ENCODE measurements at places on chromosomes 4 and X.

- peak; percentile 83 for DNase-seq
Measured at GRCh38 chr4:1693131-1693896, 9.2 kb upstream of the FAM53A start.

GRCh38 chrX:17550011-17550410, 175.0 kb downstream of the NHS start:
- DNase-seq: no peak

GRCh38 chr4:142408003-142408441, 438.1 kb downstream of the INPP4B start:
- peak; percentile 44 for DNase-seq

DNA sequence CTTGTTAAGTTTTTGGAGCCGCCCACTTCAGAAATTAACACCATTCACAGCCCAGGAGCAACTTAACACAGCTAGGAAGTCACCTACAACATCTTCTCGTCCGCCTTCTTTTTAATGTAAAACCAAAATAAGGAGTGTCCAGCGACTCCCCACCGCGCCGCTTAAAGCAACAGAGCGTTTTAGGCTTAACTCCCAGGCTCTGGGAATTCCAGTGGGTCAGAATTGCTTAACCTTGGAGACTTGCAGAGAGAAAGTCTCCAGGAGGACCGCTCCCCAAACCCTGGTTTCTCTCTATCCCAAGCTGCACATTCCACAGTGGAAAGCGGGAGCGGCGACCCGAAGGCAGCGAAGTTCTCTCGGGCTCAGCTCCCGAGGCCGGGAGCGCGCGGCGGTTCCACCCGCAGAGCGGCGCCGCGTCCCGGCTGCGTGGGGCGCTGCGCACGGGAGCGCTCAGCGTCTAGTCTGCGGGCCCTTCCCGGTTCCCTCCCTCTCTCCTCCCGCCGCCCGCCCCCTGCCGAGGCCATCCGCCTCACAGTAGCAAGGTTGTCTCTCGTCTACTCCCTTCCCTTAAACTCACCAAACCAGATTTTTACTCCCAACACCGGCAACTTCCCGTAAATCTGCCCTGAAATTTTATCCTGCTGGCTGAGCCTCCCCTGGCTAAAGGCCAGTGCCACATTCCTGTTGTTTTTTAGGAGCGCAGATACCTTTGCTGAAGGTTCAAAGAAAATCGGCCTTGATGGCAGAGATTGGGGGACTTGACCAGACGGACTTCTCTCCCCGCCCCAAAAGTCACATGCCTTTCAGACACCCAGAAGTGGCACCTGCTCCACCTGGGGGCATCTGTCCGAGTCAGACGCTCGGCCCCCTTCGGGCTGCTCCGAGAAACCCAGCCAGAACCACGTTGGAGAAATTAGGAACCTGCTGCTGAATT, at the start of gene RBM47:
TSS of gene RBM47 (minus strand) at position 464 of the 934 bp plus-strand sequence. CDS start 190,971 bp downstream, outside the sequence.
- DNase-seq: no peak

GRCh38 chrX:8010105-8010504, 82.9 kb upstream of the PNPLA4 start:
- no peak for DNase-seq

DNA sequence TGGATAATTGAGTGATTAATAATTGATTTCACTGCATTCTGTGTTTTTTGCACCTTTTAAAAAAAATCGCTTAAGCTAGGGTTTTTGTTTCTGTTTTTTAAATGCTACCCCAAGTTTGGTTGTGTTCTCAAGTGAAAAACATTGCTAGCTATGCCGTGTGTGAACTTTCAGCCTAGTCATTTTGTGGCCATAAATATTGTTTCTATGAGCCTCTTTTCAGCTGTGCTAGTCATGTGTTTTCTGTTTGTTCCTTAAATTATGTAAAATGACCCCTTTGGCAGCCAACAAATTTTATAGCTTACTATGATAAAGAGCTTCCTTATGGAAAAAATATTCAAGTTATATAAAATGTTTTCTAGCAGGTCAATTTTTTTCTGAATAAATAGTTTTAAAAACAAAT, 59.1 kb downstream of the GALNT7 start:
- no peak for DNase-seq

GRCh38 chr4:6687947-6688878, 5.5 kb upstream of the S100P start:
- DNase-seq: no peak

DNA sequence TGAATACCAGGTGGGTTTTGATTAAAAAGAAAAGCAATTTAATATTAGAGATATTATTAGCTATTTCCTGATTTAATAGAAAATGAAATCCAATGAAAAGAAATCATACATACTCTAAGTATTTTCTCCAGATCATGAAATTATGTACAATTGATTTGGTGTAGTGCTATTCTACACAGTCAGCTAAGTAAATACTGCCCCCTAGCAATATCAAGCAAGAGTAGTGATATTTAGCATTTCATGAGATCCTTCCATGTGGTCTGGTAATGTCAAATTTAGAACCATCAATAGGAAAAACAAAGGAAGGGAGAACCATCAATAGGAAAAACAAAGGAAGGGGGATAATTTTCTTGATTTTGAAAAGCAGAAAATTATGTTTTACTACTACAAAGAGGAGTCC, 114.6 kb downstream of the TBCK start:
- peak; percentile 19 for DNase-seq

DNA sequence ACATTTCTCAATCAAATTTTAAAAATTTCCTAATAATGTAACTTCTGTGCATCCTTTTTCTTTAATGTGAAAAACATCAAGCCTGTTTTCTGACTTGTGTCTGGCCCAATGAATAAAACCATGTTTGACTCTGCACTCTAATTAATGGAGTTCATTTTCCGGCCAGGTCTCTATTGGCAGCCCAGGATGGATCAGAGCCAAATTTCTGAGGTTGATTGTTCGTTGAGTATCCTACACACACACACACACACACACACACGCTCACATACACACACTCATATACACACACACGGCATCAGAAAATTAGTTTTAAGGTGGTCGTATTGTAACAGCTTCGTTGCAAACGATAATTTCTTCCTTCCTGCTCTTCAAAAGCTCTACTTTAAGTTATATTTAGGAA, 28.9 kb upstream of the TLL1 start:
- DNase-seq: no peak

GRCh38 chr4:54585321-54586000, 72.3 kb upstream of the KIT start:
- no peak for DNase-seq

DNA sequence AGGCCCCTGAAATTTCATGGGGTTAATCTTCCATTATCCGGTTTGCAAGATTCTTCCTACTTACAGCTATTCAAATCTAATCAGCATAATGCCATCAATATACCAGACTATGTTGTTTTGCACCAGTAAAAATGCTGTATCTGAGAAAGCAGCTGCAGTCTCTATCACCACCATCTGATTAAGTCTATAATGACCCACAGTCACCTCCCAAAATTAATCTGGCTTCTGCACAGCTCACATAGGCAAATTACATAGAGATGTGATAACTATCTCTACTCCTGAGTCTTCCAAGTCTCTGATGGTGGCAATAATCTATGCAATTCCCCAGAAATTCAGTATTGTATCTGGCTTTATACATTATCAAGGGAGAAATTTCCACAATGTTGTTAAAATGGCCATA, 113.2 kb downstream of the STPG2 start:
- DNase-seq: no peak

DNA sequence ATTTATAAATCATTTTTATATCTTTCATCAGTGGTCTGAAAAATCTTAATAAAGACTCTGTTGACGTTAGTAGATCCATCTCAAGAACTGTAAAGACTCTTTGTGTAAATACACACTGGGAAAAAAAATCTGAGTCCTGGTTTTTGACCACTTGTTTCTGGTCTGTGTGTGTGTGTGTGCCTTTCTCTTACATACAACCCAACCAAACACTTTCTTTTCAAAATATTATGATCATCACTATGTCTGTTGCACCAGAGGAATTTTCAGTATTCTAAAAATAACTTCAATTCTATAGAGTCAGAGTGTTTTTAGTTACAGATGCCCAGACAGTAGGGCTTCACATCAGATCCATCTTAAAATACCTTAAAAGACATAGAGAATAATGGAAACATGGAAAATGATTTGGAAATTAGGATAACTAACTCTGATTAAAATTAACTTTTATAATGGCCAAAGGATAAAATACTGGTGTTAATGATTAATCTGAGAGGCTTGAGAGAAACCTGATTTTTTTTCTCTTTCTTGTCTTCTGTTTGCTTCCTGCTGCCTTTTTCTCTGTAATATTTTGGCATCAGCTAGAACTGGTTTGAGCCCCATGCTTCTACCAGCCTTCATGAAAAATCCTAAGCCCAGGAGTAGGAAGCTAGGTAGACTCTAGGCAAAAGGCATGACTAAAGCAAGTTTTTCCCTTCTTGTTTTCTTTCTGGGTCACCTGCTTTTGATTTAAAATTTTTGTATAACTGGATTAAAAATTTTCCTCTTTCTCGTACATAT, 99.7 kb downstream of the ATXN3L start:
- DNase-seq: no peak

DNA sequence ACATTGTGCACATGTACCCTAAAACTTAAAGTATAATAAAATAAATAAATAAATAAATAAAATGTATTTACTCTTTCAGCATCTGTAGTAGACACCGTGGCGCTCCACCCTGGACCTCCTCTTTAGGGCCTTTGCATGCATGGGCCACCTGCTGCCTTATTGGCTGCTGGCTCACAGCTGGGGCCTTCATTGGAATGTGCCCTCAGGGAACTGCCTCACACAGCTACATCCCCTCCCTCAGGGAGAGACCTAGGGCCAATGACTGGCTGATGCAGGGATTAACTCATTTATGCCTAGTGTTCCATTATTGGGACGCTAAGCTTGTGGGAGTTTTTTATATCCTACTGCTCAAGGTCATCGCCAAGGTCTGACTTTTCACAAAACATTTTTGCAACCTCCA, 302.9 kb upstream of the FTHL17 start:
- DNase-seq: no peak

- DNase-seq: no peak
Measured at GRCh38 chr4:1530356-1530755, 124.1 kb upstream of the NKX1-1 start.

DNA sequence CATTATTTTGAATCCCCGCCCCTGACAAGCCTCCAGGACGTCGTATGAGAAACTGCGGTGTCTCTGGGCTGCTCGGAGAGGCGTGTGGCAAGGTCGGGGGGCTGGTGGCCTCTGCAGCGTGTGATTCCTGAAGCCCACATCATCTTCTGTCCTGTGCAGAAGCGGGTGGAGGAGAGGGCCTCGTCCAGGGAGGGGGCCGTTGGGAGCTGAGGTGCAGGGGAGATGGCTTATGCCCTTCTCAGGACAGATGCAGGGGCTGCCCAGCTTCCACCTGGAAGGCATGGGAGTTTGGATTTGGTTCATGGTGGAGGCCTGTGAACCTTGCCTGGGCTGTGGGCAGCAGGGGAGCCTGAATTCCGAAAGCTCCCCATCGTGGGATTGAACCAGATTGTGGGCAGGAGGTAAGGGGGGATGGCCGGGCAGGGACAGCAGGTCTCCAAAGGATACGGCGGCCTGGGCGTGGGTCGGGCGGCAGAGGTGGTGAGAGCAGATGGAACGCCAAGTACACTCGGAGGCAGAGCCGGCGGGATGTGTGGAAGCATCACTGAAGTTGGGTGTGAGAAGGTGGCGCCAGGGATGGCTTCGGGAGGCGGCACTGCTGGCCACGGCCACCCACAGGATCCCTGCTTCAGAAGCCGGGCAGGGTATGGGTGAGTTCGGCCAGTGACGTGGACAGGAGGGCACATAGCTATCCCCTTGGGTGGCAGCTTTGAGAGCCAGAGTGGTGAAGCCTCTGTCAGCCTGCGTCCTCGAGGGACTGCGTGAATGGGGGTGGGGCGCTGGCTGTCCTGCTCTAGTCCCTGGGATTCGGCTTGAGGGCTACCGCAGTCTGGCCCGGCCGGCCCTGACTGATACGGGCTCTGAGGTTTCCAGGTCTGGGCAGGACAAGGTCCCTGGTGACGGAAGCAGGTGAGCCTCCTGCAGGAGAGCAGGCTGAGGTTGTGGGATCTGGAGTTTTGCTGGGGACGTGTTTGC, 76.3 kb upstream of the ADRA2C start:
- DNase-seq: no peak

GRCh38 chrX:18297251-18297650, 57.2 kb downstream of the SCML2 start:
- DNase-seq: no peak

DNA sequence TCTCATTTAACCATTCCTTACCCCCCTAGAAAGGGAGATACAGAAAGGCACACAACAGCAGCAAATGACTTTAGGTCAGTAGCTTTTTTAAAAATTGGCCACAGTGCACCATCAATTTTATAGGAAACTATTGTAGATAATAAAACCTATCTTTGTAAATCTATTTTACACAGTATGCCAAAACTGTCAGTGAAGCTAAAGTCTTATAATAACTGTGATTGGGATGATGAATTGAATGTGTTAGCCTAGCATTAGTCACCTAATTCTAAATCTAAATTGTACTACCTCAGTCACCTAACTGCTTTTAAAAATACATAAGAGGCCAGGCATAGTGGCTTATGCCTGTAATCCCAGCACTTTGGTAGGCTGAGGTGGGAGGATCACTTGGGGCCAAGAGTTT, 44.2 kb downstream of the SH3RF1 start:
- no peak for DNase-seq

GRCh38 chr4:178784491-178784890, 1342.3 kb upstream of the AGA start:
- DNase-seq: no peak

- no peak for DNase-seq
Measured at GRCh38 chr4:56511098-56511497, 5.5 kb downstream of the ARL9 start.

DNA sequence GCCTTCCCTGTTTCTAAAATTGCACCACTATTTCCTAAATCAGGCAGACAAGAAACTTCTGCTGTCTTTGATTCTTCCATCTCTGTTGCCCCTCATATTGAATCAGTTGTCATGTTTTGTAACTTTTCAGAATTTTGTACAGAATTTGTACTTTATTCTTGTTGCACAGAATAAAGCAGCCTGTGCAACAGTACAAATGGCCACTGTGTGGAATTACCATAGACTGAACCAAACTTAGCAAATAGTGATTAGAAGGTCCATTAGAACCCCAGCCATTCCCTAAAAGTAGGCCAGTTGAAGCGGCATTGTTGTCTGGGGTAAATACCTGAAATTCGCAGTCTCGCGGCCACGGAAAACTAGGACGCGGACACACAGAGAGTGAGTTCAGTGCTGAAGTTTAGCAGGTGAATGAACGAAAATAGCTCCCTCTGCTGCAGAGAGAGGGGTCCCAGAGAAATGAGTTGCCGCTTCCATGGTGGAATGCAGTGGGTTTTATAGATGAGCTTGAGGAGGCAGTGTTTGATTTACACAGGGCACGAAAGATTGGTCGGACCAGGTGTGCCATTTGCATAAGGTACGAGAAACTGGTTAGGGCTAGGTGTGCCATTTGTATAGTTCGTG, 71.8 kb downstream of the C4orf33 start:
- DNase-seq: no peak
